ENCODE measurements at places on chromosomes 16 and 17.

- DNase-seq, result no peak
Measured at GRCh38 chr16:64278196-64278595, 843.7 kb downstream of the CDH11 start.

DNA sequence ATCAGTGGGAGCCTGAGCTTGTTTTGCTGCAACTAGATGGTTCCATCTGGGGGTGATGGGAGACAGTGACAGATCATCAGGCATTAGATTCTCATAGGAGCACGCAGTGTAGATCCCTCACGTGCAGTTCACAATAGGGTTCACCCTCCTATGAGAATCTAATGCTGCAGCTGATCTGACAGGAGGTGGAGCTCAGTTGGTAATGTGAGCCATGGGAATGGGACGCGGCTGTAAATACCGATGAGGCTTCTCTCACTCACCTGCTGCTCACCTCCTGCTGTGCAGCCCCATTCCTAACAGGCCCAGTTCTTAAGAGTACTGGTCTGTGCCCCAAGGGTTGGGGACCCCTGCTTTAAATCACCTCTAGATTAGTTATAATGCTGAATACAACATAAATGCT is 137.5 kb upstream of the PLEKHM1 start:
- DNase-seq, result no peak

DNA sequence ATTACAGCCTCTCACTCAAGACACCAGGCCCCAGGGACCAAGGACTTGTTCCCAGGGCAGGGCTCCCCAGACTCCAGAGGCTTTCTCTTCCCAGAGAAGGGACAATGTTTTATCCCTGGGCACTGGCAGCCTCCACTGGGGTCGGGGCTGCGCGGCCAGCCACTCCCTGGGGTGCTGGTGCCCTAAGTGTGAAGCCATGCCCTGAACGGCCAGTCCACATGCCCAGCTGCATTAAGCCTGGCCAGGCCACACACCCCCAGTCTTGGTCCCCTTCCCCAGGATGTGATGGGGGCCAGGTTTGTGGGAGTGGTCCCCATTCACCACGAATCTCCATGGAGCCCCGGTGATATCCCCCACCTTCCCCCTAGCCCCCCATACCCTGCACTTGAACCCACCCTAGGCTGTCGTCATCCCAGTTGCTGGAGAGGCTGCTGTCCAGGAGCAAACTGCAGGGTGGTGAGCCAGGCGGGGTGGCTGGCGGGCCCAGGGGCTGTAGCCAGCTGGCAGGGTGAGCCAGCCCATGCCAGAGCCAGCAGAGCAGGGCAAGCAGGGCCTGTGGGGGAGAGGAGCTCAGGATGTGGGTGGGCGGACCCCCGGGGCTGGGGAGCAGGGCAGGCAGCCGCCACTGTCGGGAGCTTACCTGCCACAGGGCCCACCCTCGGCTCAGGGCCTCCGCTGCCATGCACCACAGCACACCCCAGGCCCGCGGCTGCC is 4.6 kb downstream of the PAQR4 start:
- DNase-seq, result no peak

- DNase-seq, result no peak
Measured at GRCh38 chr17:31510308-31511194, 119.1 kb downstream of the RAB11FIP4 start.

- DNase-seq, result no peak
Measured at GRCh38 chr16:65739518-65739917, 617.7 kb upstream of the CDH11 start.

- no peak for DNase-seq
Measured at GRCh38 chr16:72886346-72886974, 161.5 kb downstream of the ZFHX3 start.

GRCh38 chr17:33667671-33668070 is 374.6 kb upstream of the ASIC2 start:
- DNase-seq, result no peak

DNA sequence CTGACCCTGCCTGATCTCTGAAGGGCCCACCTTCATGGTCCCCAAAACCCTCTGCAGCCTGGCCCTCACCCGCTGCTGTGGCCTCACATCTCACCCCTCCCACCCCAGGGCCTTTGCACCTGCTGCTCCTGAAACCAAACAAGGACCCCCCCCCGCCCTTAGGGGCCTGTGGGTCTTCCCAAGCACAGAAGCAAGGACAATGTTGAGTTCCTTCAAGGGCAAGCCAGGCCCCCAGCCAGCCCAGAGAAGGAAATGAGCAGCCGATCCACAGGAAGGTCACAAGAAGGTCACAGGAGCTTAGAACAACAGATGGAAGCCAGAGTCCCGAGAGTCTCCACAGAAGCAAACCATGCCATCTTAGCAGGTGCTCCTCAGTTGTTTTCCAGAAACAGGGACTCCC is 493 bp upstream of the PDE6G start:
- DNase-seq, result no peak
